Activated CD8-positive, alpha-beta T cell treated with anti-CD3 and anti-CD28 coated beads for 36 hours (primary cell): ENCODE measurements at places on chromosomes 1 and 21. TPM values are rescaled to one million over a fixed set of nuclear protein-coding genes. Genes with fewer than 3 reads are reported as not detected.

The GBP4 gene
- total RNA-seq: 38.3 TPM

The CD48 gene
- total RNA-seq: 379 TPM

The LCE1B gene
- not detected for total RNA-seq

The ANXA9 gene
- 0.25 TPM for total RNA-seq

The KRTAP19-1 gene
- not detected for total RNA-seq

The TNFRSF14 gene
- total RNA-seq: 134 TPM

The SPRR5 gene
- total RNA-seq: not detected

DNA sequence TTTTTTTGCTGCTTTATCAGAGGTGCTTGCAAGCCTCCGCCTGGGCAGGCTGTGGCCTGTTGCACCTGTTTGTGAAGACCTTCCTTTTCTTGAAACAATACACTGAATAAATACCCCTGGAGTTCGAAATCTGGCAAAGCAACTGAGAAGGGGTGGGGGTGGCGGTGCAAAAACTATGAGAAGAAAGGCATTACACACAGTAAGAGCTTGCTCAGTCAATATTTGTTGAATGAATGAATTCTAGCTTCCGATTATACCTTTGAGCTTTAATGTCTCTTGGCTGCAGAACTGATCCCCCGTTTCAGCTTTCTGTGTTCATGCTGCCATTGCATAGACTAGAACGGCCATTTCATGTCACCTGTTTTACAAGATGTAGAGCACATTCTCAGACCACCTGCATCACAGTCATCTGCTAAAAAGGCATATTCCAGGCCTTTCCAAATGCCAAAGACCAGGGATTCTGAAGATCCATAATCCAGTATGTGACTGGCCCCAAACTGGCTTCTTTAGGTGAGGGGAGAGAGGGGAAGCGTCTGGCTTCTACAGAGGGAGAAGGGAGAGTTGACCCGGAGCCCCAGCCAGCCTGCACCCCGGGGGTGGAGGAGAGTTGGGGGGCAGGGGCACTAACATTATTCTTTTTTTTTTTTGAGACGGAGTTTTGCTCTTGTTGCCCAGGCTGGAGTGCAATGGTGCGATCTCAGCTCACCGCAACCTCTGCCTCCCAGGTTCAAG is 111.5 kb downstream of the ETS2 start:
- no peak for DNase-seq

DNA sequence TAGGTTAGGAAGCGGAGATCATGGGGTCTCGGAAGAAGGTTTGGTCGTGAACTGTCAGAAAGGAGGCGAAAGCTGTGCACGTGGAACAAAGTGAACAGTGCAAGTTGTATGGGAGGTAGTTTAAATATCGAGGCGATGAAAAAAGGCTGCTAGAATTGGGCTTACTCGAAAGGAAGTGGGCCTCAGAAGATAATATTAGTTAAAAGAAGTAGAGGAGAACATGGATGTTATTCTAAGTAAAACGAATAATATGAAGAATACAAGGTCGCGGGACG is 571 bp downstream of the WDR3 start:
- DNase-seq: no peak

- DNase-seq: no peak
These were observed 665.7 kb downstream of the ADGRL2 start for GRCh38 chr1:82466416-82466815.
